Fibroblast of the aortic adventitia (primary cell): ENCODE measurements at places on chromosomes 4 and X.

- no peak for DNase-seq
Observed at GRCh38 chr4:182745237-182745636, 171.9 kb downstream of the DCTD start.

DNA sequence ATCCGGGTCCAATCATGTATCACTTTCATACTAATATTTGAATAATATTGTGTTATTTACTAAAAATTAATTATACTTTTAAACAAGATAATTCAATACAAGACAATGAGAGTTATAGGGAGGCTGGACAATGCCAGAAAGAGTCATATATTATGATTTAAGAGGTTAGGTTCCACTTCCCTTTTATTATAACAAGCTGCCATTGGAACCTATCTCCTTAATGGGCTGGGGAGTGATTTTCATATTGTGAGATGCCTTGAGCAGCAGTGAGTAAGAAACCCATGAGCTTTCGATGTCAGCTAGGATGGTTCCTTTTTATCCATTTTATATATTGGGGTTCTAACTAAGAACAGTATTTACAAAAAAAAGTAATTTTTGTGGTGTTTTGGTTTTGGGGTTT lies 91.8 kb downstream of the MAB21L2 start:
- no peak for DNase-seq

- peak; percentile 55 for DNase-seq
Observed at GRCh38 chr4:147599769-147600168, 17.4 kb upstream of the TMEM184C start.

GRCh38 chr4:48483777-48484493 lies 792 bp downstream of the SLC10A4 start:
- DNase-seq = no peak

- no peak for DNase-seq
Observed at GRCh38 chr4:16123356-16124084, 39.7 kb upstream of the PROM1 start.

DNA sequence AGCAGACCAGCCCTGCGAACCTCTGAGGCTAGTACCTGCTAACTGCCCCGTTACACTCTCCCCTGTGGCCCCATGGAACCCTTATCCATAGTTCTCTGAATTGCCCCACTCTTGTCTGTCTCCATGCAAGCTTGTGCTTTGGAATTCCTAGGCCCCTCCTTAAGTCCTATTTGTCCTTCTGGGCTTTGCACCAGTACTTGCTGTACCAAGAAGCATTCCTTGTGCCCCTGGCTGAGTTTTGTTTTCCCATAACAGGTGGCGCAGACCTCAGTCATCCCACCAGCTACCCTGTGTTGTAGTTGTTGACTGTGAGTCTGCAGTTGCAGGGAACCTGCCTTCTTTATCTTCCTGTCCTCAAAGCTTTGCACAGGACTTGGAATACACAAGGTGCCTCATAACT lies 147.9 kb downstream of the AMMECR1 start:
- no peak for DNase-seq
